ENCODE measurements at places on chromosomes 1 and 21. TPM values are rescaled to one million over a fixed set of nuclear protein-coding genes. Genes with fewer than 3 reads are reported as not detected.

DNA sequence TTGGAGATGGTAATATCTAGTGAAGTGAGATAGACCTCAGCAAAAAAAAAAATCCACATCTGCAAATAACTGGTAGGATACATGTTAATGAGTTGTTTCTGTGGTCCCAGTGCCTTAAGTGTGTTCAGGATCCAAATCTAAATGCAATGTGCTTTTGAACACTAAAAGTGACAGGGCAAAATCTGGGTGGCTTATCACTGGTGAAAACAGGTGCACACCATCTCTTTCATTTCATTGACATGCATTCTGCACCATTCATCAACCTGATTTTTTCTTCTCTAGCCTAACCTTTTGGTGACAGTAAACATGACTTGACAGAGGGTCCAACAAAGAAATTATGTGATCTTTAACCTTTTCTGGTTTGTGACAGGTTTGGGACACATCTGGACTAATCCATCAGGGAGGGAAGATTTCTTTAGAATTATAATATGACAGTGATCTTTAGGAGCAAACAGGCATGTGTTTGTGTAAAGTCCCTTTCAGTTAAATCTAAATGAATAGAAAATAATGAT, 201.6 kb upstream of the NEGR1 start:
- no peak for DNase-seq

- DNase-seq = no peak
These were observed 18.6 kb downstream of the ABCG1 start for GRCh38 chr21:42237577-42237976.

TMEM240 gene
- 3.5 TPM for polyA plus RNA-seq

DNA sequence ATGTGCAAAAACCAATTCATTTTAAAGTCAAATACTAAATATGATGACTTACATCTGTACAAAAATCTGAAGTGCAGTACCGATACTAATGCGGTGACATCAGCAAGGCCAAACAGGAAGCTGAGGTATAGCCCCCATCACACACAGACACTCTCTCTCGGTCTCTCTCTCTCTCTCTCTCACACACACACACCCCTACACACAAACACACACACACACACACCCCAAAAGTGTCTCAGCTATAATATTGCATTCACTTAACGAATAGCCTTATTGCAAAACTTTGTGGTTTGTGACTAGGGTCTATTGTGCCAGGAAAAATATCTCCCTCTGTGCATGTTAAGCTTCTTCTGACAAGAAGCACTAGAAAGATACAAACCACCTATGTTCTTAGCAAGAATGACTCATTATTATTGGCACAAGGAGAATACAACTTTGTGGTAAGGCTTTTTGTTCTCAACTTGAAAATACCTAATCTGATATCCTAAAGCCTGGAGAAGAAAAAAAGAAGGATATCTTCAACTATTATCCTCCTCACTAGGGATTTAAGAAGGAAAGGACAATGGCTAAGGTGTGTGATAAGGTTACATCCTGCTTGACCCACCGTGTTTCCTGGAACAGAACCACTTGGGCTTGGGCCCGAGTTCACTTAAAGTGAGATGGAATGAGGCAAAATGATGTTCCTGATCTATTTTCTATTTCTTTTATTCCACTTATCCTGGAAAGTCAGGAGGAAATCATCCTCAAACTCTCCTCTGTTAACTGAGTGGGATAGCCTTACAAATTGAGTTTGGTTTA, 107.1 kb downstream of the NIBAN1 start:
- no peak for DNase-seq

MRPL24 gene
- polyA plus RNA-seq = 157 TPM

DNA sequence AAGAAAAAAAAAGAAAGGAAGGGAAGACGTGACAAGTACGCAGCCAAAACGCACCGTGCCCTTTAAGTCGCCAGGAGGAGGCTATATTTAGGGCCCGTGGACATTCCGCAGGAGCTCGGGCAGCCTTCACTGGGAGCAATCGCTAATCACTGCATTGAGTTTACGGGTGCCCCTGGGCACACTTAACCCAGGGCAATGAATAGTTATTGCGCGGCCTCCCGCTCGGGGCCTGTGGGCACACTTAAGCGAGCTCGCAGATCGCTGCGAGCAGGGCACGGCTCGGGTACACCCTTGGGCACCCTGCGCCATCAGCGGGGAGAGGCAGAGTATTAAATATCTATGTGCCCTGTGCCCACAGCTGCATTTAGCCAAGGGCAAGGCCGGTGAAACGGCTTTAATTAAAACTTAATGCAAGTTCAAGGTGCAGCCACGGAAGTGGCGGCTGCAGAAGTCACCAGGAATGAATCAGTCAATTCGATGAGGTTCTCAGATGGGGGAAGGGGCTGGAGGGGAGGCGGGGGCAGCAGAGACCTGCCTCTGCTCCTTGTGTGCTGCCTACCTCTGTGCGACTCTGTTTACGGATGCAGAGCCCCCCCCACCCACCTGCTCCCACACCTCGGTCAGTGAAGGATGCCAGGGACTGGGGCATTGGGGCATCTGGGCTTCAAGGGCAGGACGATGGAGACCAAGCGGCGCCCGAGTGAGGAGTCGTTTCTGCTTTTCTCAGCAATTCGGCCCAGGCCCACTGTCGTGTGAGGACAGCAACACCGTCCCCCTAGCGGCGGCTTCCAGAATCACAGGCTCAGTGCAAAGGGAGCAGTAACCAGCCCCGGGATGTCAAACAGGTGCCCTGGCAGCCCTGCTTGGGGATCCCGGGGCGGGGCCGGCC, 51.8 kb upstream of the TARDBP start:
- DNase-seq = peak; percentile 83

- DNase-seq = no peak
These were observed 51.8 kb downstream of the KCNK1 start for GRCh38 chr1:233665575-233666270.

DNA sequence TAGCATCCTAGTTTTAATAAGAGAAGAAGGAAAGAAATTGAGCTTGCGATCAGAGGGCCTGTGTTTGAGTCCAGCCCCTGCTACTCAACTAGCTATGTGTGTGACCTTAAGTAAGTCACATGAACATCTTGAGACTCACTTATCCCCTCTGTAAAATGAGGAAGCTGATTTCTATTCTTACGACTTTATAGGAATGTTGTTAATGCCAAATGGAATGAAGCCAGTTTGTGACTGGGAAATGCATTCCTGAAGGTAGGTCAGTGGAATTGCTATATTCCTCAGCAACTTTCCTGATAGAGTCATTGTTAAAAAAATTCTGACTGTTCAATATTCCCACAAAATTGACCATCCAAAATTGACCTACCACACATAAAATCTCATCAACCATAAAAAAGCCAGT, 14.9 kb downstream of the FASLG start:
- DNase-seq = no peak

PDE4B gene
- polyA plus RNA-seq = 2.0 TPM

MPL gene
- 0.03 TPM for polyA plus RNA-seq

DNA sequence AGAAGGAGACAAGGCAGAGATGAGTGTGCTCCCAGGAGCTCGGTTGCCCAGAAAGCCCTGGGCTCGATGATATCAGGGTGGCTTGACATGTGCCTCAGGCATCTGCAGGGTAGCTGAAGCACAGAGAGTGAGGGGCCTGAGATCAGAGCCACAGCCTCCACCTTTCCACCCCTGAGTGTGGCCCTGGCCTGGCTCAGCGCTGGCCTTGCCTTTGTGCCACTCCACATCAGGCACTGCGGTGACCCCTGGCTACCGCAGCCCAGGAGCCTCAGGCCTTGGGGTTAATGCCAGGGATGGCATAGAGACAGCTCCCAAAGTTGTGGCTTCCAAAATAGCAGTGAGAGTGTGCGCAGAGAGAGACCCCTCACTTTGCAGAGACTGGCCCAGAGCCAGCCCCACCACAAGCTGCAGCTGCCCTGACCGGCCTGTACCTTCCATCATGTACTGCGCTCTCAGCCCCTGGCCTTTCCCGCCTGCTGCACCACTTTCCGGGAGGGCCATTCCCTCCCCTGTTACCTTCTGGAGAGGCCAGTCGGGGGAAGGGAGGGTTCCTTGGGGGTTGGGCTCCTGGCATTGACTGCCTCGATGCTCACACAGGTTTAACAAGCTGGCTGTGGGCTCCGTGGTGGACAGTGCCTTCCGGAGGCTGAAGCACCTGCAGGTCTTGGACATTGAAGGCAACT, 19.5 kb downstream of the PODN start:
- no peak for DNase-seq

DNA sequence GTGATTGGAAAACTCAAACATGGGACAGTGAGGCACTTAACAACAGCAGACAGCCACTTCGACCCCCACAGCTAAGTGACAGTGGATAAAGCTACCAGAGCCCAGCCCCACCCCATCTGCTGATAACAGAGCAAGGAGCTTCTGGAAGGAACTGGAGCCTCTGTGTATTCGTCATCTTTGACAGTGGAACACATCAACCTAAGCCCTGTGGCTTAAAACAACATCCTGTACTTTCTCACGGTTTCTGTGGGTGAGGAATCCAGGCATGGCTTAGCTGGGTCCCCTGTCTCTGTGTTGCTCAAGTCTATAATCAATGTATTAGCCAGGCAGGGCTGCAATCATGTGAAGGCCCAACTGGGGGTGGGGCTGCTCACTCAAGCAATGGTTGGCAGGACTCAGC, 18.4 kb upstream of the SIPA1L2 start:
- DNase-seq = no peak

Data from heart right ventricle (tissue), 16 donors.